T-helper 1 cell (primary cell): ENCODE measurements at places on chromosomes 2 and 18.

DNA sequence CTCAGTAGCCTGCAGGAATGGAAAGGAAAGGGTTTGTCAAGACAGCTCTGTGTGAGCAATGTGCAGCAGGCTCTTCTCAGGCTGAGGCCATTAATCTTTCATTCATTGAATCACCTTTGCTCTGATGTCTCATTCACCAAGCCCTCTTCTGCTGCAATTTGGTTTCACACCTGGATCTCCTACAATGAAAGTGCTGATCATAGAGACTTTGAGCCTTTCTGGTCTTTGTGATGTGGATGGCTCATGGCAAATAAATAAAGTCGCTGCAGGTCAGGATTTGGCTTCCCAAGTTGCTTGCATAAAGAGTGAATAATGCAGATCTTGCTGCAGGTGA lies 95.8 kb upstream of the SPRED2 start:
- DNase-seq, result no peak

GRCh38 chr2:239753401-239753837 lies 271.7 kb downstream of the NDUFA10 start:
- no peak for DNase-seq

- no peak for DNase-seq
Observed at GRCh38 chr2:39377226-39377939, 59.7 kb downstream of the MAP4K3 start.

DNA sequence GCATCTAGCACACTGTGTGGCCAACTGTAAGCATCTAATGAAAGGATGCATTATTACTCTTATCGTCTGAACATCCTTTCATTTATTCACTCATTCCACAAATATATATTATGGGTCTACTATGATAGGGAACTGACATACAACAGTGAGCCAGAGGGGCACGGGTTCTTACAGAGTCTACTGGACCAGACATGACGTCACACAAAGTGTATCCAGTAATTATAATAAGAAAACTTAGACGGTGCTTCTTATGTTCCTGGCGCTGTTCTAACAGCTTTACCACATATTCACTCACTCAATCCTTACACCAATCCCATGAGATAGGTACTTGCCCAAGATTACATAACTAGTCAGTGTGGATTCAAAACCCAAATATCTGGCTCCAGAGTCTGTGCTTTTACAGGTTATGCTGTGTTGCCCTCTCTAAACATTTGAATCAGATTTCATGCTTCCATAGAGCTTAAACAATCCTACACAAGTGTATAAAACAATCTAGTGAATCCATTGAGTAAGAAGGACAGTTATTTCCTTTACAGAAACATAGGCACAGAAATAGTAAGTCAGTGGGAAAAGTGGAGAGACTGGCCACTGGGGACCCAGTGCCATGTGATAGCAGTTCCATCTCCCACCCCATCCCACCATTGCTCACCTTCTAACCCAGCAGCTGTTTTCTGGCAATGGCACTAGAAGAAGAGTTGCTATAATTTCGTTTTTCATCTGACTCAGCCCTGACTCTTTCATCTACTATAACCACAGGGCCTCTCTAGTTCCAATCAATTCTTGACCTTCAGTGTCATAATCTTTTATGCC lies 24.2 kb upstream of the ARL5A start:
- DNase-seq, result no peak

DNA sequence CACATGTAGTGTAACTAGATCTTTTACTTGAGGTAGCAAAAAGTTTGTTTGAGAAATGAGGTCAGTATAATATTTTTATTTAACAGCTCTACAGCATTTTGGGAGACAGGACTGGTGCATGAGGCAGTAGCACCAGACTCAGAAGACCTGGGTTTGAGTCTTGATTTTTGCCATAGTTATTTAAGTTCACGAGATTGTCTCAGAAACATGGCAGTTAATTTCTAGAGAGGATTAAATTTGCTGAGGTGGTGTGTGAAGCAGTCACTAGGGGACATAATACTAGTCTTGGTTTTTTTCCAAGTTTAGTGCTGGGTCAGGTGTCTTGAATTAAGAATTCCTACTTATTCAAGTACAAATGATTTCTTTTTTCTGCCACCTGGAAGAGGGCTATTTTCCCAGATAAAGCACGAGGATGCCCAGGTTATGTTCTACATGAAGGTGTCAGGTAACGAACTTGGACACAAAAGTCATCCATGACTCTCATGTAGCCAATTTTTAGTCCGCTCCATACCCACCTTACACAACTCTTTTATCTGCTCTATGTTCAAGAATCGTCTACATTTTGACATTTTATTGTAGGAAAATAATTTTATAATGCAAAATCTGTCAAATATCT lies 1.4 kb downstream of the MARCHF7 start:
- DNase-seq, result no peak
